ENCODE measurements at places on chromosomes 3 and 15.

GRCh38 chr3:152183473-152183872 lies 85.3 kb upstream of the MBNL1 start:
- peak; percentile 43 for DNase-seq

GRCh38 chr3:30656624-30657141 lies 50.3 kb downstream of the TGFBR2 start:
- no peak for DNase-seq

DNA sequence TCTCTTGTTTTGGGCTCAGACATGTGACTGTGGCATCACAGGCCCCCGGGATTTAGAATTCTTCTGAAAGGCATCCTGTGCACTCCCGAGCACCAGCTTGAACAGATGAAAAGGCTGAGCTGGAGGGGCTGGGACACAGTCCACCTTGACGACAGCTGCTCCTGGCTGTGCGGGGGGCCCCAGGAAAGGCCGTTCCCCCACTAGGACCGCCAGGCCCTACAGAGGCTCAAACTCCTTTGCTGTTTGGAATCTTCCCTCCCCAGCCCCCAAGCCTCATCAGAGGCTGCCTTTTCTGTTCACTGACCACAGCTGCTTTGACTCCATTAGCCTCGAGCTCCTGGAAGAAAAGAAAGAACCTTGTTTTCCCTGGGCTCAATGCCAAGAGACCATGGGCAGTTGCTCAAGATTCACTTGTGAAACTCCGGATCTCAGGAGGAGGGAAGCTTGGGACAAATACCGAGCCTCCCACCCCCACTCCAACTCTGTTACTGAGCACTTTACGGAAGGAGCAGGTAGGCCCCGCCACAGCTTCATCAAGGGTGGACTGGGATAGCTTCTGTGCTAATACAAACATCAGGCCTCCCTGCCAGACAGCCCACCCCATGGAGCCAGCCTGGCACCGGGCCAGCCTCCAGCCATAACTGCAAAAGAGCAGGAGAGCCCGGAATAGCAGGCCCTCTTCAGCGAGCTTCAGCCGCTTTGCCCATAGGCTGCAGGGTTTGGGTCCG lies 15.7 kb downstream of the CIDEC start:
- DNase-seq: no peak

DNA sequence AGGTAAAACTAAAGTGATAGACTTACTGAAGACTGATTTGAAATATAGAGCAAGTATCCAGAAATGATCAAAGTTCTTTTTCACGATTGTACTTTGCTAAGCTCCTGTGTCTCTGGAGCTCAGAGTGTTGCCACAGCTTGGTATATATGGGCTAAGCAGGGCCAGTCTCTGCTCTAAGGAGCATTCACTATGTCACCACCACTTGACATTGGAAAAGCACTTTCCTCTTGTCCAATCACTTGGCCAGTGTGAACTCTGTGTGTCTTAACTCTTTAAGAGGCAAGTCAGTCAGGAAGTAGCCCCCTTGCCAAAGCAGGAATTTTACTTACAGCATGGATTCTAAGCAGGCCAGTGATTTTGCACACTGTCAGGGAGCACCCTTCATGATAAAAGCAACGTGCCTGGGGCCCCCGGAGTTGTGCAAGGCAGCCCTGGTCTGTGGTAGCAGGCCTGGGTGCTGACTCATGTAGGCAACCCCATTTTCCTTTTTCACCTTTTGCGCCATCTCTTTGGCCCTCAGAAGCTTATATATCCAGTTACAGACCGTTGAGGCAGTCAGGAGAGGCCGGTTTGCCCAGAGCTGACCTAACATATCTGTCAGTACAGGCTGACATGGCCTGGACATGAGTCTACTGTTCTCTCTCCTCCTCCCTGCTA lies 73.0 kb downstream of the HCN4 start:
- DNase-seq: no peak

DNA sequence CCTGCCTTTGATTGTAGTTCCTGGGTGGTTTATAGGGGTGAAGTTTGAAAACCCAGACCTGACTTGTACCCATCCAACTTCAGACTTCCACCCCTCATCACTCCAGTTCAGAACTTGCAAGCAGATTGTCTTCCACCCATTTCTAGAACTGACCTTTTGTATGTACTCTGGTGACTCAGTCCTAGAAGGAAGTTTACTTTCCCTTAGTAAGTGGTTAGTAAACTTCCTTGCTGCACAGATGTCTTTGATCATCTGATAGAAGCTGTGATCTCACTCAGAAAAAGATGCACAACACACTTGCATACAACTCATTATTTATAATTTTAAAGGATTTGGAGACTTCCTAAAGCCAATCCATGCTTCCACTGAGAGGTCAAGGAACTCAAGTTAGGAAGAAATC lies 368.0 kb downstream of the MFSD1 start:
- no peak for DNase-seq

DNA sequence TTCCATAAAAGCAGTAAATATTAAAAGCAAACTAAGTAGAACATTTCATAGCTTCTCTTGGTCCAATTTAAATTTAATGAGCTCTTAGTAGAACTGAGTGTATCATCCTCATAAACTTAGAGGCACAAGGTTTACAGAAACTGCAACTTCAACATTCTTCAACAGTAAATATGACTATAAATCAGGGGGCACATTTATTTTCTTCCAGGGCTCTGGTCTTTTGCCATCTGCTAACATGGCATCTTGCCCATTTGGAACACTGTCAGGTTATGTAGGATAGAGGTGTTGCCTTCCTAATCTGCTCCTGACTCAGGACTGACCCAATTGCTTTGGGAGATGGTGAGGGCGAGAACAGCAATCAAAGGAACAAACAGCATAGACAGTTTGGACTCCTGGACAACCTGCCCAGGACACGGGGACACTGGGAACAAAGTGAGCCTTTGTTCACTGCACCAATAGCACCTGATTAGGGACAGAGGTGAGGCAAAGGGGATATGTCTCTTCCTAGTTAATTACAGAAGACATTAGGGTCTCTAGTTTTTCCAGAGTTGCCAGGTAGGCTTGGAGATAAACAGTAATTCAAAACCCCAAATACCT lies 610.2 kb upstream of the ROBO2 start:
- DNase-seq: no peak

DNA sequence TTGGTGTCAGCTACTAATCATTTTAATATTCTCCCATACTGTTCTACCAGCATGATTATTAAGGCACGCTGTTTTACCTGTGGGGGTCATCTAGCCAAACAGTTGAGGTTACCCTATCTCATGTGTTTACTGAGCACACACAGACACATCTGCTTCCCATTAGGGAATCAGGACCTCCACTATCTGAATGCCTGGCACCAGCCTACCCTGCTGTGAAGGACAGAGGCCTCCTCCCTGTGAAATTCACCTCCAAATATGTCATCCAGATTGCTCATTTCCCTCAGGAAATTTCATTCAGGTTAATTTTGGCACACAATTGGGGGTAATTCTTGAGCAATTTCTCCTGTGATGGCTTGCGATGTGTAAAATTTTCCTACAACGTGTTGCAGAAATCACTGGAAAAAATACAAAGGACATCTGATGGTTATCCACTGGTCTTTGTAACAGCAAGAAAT lies 155.6 kb upstream of the NR2E3 start:
- peak; percentile 92 for DNase-seq

DNA sequence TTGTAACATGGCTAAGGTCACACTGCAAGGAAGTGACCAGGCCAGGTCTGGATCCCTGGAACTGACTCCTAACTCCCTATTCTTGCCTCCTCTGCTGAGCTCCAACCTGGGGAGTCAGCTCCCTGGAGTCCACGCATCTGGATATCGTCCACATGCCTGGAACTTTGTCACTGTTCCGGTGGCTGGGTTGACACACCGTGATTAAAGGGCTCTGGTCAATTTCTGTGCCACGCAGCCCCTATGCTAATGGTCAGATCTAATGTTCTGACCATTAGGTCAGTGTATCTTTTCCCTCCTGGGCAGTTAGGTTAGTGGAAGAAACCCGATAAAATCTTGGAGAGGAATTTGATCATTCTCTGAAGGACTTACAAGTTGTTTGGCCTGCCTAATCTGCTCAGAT lies 1.6 kb upstream of the TPM1 start:
- DNase-seq: no peak

- no peak for DNase-seq
These were observed 15.7 kb downstream of the KLHL6 start for GRCh38 chr3:183539811-183540210.

- no peak for DNase-seq
These were observed 20.3 kb upstream of the MAP3K13 start for GRCh38 chr3:185342459-185343174.

DNA sequence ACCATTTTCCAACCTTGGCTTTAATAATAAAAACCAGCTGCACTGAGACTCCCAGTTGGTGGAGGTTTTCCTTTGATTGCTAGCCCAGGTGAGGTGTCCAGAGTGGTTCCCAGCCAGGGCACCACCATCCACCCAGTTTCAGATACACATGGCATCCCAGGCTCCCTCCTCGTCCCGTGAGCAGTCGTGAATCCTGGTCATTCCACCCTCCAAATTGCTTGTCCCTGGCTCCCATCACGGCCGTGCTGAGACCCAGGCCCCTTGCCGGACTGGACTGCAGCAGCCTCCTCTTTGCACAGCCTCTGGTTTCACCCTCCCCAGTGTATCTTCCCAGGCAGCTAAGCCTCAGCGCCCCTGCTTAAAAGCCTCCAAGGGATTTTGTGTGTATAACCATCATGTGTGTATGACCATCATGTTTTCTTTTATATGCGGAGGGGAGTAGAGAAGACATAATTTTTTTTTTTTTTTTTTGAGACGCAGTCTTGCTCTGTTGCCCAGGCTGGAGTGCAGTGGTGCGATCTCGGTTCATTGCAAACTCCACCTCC lies 106.3 kb downstream of the ETFA start:
- DNase-seq: no peak

GRCh38 chr3:22685597-22685996 lies 517.5 kb upstream of the UBE2E2 start:
- no peak for DNase-seq

DNA sequence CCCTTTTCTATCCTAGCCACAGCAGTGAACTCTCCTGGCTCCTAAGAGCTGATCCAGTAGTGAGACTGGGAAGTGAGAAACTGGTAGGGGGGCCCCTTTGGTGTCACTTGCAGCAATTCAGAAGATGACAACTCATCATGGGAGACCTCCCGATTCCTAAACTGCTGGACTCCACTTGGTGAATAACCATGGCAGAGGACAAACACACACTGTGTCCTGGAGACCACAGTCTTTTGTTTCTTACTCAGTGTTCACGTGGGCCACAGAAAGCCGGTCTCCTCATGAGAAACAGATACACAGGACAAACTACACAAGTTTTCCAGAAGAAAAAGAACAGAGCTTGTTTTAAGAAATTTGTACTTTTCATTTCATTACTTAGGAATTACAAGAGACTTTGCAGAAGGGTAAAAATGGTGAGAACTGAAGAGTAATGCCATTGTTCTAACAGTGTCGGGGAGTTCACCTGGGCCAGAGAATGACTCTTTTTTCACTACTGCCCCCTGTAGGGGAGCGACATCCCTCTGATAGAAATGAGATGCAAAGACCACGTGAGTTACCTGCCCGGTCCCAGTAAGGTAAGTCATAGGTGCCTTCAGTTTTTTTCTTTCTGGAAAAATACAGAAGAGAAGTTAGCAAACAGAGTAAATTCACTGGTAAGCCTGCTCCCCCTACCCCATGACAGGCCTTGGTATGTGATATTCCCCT lies 38.1 kb downstream of the ST3GAL6 start:
- DNase-seq: no peak

DNA sequence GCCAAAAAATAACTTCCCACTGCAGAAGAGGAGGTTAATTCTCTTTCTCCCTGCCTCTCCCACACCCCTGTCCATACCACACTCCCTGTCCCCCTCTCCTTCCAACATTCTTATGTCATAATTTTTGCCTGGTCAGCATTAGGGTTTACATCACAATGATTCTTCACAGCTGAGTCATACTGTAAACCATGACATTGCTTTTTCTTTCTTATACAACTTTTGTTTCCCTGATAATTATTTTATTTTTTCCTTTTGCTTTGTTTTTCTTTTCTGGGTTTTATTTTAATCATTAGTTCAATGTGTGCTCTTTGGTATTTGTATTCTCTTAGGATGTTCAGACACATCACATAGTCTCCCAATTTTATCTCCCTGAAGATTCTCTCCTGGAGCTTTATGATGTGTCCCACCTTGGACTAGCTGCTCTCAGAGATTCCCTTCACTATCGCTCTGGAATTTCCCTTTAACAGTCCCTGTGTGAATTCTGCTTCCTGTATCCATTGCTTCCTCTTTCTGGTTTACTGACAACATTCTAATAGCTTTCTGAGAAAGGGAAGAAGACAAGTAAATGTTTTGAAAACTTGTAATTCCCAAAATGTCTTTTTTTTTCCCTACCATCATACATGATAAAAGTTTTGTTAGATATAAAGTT lies 70.7 kb downstream of the SOX2 start:
- peak; percentile 23 for DNase-seq

DNA sequence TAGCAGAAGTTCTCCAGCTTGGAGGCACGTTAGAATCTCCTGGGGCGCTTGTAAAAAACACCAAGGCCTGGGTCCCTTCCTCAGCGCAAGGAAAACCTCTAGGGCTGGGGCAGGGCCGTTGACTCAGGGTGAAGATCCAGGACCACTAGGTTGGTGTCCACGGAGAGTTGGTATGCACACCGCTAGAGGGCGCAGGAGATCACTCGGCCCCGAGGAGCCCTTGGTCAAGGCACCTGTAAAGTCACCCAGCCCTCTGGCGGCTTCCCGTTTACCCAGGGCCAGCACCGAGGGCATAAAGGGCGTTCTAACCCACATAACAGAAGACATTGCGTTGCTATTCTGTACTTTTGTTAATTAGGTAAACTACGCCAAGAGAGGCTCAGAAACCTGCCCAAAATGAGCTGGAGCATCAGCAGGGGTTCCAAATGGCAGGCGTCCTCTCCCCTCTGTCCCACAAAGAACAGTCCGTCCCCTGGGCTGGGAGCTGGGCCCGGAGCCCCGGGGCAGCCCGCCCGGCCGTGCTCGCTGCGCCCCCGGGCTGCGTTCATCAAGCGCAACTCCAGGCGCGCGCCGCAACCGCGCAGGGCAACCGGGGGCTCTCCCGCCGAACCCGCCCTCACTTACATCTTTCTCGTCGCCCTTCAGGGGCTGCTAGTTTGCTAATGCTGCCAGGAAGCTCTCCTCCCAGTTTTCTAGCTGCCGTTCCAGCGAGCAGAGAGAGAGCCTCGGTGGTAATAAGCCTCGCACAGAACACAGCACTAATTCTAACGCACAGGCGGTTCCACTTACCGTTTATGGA lies 332.1 kb downstream of the ARRDC4 start:
- DNase-seq: peak; percentile 29
